ENCODE measurements at places on chromosomes 11 and 22.

DNA sequence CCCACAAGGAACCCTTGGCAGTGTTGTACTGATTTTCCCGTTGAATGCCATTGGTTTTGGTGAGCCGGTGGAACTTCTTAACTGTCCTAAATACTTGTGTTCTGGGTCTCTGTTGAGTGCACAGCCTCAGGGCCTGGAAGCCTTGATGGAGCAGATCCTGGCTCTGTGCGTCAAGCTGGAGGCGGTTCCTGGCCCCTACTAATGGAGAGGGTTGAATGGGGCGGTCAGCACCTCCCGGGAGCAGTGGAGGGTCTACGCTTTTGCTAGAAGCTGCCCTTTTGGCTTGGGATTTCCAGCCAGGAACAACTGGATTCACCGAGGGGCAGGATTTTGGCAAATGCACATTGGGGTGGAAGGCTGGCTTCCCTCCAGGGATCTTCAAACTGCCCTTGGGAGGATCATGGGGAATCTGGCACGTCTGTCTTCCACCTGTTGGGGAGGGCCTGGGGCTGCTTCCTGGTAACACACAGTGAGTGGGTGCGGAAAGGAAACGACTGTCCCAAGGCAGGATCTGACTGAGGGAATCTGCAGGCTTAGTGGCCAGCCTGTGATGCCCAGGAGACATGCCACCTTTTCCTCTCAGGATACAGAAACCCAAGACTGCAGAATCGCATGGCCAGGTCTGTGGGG is 6.9 kb upstream of the OSBPL5 start:
- no peak for DNase-seq

DNA sequence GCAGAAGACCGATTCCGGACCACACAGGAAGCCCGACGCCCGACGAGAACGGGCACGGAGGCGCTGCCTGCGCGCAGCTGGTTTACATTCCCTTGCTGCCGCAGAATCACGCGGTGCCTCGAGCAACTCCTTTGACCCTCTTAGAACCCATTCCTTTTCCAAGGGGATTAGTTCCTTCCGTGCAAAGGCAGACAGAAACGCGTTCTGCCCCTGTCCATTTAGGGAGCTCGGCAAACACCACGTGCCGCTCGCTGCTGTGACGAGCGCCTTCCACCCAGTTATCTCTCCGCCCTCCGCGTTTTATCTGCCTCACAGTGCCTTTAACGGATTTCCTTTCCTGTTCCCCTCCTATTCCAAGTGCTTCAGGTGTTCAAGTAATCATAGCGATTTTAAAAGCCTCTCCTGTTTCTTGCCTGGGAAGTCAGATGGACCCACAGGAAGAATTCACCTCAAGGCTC is 24.1 kb upstream of the MICAL3 start:
- no peak for DNase-seq

- no peak for DNase-seq
These were observed 80.5 kb upstream of the WNT7B start for GRCh38 chr22:46057246-46058090.

DNA sequence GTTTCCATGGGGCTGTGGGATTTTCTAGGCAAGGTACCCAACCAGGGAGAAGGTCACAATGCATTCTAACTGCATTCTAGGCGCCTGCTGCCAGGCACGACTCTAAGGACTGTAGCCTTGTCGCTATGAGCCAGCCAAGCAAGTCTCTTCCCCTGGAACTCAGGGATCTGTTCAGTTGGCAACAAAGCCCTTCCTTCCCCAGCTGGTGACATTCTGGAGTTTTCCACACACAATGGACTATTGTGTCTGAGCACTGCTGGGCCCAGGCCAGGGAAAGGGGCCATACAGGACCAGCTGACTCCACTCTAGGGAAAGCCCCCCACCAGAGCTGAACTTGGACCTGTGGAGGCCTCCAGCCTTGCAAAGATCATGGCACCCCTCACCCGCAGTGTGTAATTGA is 116.8 kb downstream of the RRAS2 start:
- no peak for DNase-seq

- DNase-seq = no peak
These were observed 15.4 kb upstream of the GDPD4 start for GRCh38 chr11:77316733-77317342.

GRCh38 chr11:77510851-77511250 is 37.0 kb upstream of the PAK1 start:
- no peak for DNase-seq

GRCh38 chr11:10606536-10607208 is 38.2 kb upstream of the LYVE1 start:
- no peak for DNase-seq

GRCh38 chr11:5691964-5692361 is 2.4 kb downstream of the TRIM22 start:
- DNase-seq = peak; percentile 21

Data from CD4-positive, alpha-beta T cell treated with Interleukin-12 subunit alpha and Interleukin-12 subunit beta, for 1 hour (primary cell).